ENCODE measurements at places on chromosomes 7 and 10.

DNA sequence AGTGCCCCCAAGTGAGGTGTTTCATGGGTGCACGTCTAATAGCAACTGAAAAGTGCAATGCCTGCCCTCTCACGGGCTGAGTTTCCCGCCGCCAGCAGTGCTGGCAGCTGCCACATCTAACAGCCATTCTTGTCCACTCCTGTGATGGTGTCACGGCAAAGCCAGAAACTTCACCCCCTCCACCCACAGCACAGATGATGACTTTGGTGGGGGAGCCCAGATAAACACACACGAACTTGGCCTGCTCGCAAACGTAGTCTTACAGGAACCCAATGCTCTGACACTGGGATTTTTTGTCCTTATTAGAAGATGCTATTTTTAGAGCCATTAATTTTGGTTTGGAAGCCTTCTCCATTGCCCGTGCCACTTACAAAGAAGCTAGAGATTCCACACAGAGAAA is 26.7 kb downstream of the CPXM2 start:
- DNase-seq, result no peak

- no peak for DNase-seq
Observed at GRCh38 chr10:130042381-130042780, 68.2 kb downstream of the C10orf143 start.

GRCh38 chr7:123432601-123433000 is 101.8 kb downstream of the IQUB start:
- no peak for DNase-seq

GRCh38 chr10:85638797-85639196 is 727.8 kb downstream of the GRID1 start:
- no peak for DNase-seq

GRCh38 chr10:89710753-89711152 is 9.4 kb downstream of the KIF20B start:
- no peak for DNase-seq

GRCh38 chr7:95424716-95425115 is 10.1 kb downstream of the PON2 start:
- no peak for DNase-seq

DNA sequence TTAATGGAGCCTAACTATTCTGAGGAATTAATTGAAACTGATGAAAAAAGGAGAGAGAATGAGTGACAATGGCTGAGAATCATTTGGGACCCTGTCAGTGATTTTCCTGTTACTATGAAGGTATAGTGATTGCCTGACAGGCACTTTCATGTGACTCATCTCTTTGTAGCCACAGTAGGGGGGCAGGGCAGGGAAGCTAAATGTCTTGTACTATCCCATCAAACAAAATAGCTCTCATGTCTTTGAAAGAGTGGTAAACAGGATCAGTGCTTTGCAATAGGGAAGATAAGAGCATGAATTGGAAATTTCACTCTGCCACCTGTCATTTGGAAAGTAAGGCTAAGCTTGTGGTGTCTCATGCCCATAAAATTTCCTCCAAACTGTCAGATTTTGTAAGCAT is 94.5 kb upstream of the GSDME start:
- DNase-seq, result peak; percentile 68

GRCh38 chr10:5195727-5196374 is 786 bp upstream of the AKR1C4 start:
- DNase-seq, result no peak

DNA sequence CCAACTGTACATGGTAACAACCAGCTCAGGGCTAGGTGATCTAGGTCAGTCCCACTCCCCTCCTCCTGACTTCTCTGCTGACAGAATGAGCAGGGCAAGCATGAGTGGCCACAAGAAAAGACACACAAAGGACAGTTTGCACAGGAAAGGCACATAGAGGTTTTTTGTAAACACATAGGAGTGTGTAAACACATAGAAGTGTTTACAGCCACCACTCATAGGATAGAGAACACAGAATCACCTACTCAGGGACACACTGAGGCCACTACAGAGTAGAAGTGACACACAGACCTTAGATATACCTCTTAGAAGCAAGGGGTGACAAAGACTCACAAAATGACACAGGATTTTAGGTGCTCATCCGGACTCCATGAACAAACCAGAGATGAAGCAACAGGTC is 19.0 kb downstream of the NUDCD3 start:
- DNase-seq, result no peak

DNA sequence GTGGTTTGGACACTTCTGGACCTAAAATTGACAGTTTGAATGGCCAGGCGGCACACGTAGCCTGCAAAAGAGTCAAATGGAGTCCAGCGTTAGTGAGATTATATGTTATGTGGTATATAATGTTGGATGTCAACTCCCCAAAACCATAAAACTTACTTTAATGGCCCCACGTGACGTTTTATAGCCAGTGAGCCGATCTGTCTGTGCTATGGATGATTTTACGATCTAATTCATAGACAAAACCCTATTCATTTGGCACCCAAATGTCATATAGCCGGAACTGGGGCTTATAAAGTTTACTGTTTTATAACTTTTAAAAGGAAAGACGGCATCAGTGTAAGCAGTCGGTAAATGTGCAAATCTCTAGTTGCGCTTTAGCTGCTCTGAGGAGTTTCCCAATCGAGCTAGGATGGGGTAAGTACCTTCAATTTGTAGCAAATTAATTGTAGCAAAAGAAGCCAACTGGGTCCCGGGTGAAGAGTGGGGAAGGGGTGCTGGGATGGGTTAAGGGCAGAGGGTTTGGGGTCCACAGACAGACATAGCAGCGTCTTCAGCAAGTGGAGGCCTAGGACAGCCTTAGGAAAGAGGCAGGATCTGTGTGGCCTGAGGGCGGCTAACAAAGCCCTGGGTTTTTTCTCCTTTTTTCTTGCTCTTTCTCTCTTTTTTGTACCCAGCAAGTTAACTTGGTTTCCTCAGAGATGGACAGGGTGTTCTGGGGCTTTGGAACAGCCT is 3.2 kb downstream of the HOXA5 start:
- DNase-seq, result no peak

DNA sequence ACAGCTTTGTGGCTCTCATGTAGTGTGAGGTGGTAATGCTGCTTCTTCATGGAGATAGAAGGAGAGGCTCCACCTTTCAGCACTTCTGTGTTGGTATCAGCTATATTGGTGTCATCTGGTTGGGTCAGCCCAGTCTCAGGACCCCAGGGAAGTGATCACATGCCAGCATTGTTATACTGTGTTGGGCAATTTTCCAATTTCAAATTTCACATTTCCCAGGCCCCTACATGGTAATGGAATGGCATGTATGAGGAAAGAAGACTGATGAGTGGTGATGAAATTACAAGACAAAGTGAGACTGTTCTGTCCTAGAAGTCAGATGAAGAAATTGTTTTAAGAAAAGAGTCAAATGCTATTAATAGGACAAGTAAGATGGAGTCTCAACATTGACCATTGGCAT is 3.7 kb upstream of the AKR1C3 start:
- no peak for DNase-seq

DNA sequence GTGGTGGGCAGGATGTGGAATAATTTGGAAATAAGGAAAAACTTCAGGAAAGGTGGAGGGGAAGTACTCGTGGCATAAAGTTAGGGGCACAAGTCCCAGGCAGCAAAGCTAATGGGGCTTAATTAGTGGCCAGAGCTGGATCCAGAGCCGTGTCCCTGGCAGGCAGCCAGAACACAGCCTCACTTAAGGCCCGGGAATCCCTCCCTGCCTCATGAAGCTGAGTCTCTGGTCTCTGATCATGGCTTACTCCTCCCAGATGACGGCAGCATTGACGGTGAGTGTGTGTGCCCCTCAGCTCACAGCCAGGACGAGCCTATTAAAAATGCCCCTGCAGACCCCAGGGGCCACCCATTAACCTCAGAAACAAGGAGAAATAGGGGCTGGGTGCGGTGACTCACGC is 48.2 kb upstream of the NPTX2 start:
- DNase-seq, result no peak

GRCh38 chr10:11533328-11533781 is 78.1 kb downstream of the USP6NL start:
- DNase-seq, result no peak

DNA sequence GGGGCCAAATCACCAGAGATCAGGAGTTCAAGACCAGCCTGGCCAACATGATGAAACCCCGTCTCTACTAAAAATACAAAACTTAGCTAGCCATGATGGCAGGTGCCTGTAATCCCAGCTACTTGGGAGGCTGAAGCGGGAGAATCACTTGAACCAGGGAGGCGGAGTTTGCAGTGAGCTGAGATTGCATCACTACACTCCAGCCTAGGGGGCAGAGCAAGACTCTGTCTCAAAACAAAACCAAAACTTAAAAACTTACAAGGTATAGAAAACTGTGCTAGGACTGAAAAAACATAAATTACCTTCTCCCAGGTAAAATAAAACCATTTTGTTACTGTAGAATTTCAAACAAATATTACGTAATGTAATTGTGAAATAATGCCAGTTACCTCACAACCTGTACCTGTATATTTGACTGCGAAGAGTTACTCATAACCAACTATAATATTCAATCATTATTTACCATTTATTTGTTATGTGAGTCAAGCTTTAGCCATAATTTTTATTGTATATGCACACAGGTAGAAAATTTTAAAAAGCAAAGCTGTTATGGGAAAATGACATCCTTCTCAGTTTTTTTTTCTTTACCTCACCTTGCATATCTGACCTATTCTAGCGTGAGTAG is 180.9 kb downstream of the SEMA3A start:
- DNase-seq, result peak; percentile 16

DNA sequence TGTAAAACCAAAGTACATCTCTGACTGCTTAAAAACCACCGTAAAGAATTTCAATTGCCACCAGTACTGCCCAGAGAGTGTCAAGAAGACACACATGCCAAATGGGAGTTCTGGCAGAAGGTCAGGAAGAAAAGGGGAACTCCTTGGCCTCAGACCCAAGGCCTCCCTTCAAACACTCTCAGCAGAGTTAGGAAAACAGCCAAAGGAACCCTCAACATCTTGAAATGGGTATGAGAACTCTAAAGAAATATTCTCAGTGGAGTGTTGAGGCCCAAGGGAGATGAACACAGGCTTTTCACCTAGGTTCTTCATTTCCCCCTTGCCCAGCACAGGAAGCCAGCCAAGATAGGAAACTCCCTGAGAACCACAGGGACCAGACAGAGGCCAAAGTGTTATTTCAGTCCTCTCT is 96.1 kb upstream of the ASAH2 start:
- DNase-seq, result no peak

GRCh38 chr7:98230746-98231471 is 19.7 kb downstream of the BHLHA15 start:
- no peak for DNase-seq

DNA sequence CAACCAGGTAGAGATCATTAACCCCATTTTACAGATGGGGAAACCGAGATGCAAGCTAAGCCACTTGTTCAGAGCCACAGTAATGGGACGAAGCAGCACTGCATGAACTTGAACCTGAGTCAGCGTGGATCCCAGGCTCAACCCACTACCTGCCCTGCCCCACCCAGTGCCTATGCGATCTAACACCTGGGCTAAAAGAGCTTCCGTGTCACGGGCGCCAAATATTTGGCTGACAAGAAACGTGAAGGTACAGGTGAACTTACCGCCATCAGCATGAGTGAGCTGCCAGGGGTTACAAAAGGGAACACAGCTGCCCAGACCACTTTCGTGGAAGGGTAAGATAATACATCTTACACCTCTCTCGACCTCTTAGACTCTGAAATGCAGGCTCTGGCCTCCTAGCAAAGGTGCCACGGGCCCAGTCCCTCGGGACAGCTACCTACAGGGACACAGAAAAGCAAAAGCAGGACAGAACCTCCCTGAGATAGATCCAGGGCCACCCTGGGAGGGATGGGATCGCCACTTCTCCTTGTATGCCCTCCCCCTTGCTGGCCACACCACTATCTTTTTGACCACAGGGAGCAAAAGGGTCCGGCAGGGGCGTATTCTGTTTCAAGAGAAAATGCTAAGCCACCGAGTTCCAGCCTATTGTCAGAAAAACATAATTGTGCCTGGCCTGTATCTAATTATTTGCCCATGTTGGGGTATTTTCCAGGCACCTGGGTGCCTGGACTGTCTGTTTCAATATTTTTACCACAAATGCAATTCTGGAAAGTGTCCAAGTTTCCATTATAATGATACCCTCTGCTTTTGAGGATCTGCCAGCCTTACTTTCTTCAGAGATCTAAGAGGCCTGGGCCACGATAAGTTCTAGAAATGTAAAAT is 6.4 kb downstream of the CHST15 start:
- no peak for DNase-seq

DNA sequence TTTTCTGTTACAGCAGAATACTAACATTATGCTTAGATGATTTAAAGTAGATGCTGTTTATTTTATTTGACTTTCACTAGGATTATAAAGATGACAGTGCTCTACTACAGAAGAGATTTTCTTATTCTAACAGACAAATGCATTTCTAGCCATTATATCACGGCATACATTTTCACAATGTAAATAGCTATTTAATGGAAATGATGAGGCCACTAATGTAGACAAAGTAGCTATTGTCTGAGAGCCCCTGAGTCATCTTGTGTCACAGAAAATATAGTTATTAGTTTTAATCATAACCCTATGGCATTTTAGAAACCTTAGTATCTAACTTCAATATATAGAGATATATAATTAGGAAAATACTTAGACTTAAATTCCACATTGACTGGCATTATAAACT is 158.0 kb upstream of the AHR start:
- DNase-seq, result no peak

DNA sequence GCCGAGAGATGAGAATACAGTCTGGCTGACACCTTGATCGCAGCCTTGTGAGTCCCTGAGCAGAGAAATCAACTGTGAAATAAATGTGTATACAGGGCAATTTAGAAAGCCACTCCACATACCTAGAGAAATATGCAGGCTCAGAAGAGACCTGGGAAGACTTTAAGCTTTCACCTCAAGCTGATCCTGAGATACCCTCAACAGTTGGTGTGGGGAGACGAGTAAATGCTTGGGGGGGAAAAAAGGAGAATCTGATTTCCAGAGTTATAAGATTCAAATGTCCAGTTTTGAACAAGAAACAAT is 123.5 kb downstream of the SMURF1 start:
- no peak for DNase-seq

GRCh38 chr7:79949778-79950177 is 184.9 kb upstream of the GNAI1 start:
- DNase-seq, result no peak

GRCh38 chr10:110460111-110460809 is 37.4 kb upstream of the DUSP5 start:
- peak; percentile 63 for DNase-seq

DNA sequence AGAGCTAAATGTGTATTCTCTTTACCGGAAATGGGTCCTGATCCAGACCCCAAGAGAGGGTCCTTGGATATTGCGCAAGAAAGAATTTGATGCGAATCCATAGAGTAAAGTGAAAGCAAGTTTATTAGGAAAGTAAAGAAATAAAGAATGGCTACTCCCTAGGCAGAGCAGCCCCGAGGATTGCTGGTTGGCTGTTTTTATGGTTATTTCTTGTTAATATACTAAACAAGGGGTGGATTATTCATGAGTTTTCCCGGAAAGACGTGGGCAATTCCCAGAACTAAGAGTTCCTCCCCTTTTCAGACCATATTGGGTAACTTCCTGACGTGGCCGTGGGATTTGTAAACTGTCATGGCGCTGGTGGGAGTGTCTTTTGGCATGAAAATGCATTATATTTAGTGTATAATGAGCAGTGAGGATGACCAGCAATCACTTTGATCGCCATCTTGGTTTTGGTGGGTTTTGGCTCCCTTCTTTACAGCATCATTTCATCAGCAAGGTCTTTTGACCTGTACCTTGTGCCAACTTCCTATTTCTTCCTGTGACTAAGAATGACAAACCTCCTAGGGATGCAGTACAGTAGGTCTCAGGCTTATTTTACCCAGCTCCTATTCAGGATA is 60.4 kb downstream of the ARL4A start:
- DNase-seq, result no peak

- DNase-seq, result no peak
Observed at GRCh38 chr10:125235093-125236069, 75.0 kb upstream of the CTBP2 start.
